NCI-H1694 treated with DMSO at 0.1 percent for 48 hours (cell line): ENCODE measurements at places on chromosomes 3 and 15.

- DNase-seq: no peak
Observed at GRCh38 chr15:70954733-70955132, 62.1 kb downstream of the LRRC49 start.

GRCh38 chr3:20319551-20319950, 133.5 kb upstream of the SGO1 start:
- no peak for DNase-seq

DNA sequence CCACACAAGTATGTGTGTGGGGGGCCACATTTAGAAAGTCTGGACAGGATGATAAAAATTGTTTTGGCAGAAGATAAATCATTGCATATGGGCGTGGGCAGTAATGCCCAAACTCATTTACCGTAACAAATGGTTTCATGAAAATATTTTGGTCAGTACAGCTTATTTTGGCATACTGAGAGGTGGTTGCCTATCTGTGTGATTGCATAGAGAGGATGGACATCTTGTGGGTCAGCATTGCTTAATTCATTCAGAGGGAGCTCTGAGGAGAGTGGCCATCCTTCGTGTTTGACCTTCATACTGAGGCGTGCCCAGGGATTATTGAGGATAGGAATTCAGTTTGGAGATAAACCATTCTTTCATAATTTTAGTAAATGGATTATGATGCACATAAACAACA, 162.5 kb downstream of the GAP43 start:
- no peak for DNase-seq

GRCh38 chr3:130761730-130762311, 15.2 kb upstream of the PIK3R4 start:
- DNase-seq: no peak

DNA sequence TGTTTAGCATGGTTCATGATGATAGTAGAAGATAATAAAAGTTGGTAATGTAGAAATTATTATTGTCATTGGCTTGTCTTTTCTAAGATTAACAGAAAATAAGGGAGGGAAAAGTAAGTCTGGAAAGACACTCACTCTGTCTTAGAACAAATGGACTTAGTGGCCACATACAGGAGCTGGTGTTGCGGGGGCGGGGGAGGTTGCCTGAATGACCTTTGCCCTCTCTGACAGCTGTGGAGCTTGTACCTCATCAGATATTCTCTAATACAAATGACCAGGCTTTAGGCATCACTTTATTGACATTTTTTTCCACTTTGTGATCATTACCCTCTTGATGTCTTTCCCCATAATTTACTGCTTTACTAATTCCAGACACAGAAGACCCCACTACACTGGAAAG, 5.9 kb downstream of the TAGLN3 start:
- no peak for DNase-seq
